Kidney epithelial cell (primary cell): ENCODE measurements at places on chromosomes 2 and 18.

DNA sequence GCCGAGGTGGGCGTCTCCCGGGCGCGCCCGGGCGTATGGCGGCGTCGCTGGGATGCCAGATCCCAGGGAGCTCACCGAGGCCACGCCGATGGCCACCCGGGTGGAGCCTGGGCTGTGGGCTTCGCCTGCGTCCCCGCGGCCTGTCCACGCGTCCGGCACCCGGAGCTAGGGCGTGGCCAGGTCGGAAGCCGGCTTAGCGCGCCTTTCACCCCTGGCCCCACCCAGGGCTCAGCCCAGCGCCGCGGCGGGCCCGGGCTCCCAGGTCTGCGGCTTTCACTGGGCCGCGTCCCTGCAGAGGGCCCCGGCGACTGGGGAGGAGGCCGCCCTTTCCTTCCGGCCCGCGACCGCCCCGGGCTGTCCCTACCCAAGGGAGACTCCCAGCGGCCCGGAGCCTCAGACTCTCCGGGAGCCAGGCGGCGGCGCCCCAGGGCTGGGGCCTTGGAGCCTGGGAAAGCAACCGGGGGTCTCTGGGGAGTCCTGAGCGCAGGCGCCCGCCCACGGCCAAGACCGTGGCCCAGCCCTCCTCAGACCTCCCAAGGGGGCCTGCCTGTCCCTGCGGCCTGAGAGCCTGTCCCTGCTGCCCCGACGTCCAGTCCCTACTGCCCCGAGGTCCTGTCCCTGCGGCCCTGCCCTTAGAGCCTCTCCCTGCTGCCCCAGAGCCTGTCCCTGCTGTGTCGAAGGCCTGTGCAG, 36.3 kb upstream of the ITM2C start:
- no peak for DNase-seq

DNA sequence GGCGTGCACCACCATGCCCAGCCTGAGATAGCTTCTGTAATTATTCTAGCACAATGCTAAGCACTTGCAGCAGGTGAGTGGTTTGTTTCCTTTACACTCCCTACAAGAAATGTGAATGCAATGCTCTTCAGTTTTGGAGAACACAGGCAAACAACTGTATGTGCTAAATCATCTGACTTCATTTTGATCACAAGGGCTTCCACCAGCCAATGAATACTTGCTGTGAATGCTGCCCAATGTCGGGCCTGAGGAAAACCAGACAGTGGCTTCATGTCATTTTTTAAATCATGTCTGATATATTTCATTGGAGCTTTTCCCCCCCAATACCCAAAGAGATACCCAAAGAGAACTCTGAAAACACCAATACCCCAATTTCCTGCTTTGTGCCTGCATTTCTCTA, 155.6 kb upstream of the XPO1 start:
- no peak for DNase-seq

- no peak for DNase-seq
Measured at GRCh38 chr18:39230086-39230803, 1664.6 kb upstream of the CELF4 start.

- no peak for DNase-seq
Measured at GRCh38 chr18:33923980-33924379, 300.7 kb downstream of the NOL4 start.

DNA sequence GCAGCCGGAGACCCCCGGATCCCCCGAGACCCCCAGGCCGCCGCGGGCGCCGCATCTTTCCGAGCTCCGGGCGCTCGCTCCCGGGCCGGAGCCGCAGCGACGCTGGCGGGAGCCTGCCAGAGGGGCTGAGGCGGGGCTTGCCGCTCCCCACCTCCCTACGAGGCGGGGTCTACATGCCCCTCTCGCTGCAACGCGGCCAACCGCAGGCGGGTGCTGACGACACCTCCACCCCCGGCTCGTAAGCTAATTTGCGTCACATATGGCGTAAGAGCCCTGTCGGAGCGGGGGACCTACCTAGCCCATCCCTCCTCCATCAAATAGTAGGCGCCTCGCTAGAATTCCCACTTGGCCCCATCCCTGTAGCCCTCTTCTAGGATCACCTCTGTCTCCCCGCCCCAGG, at the start of gene PTPRN:
Gene PTPRN, minus strand, starts transcription at position 124 of the 400 bp plus-strand sequence. Its CDS starts 69 bp downstream, at position 55.
- no peak for DNase-seq

DNA sequence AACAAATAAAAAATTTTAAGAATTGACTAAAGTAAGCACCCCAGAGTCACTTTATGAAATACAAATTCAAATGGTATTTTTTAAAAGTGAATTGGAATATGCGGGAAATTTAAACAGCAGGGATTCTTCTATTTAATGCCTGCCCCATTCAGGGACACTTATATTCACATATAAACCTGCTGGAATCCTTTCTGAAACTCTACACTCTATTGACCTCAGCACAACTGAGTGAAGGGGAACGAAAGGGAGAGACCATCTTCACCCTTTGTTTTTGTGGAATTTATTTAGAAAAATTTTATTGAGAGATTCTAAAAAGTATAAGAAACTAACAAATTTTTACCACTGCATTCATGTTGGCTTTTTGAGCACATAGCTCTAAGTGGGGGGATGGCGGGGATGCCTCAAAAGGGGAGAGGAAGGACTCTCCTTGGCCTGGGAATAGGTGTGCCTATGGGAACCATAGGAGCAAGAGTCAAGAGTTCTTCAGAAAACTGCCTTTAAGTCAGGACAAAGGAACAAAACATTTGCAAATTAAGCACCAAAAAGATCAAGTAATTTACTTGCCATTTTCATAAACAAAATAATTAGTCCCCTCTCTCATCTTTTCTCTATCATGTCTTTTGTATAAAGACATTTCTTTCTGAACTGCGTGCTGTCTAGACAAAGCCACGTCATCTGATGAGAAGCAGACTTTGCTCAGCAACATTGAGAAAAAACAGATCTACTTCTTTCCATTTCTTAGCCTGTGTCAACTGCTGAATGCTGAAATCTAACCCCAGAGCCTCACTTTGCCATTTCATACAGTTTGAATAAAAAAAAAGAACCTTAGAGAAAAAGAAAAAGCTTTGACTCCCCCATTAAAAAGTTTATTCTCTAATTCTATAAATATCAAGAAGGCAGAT, 21.6 kb upstream of the FLACC1 start:
- DNase-seq: no peak

DNA sequence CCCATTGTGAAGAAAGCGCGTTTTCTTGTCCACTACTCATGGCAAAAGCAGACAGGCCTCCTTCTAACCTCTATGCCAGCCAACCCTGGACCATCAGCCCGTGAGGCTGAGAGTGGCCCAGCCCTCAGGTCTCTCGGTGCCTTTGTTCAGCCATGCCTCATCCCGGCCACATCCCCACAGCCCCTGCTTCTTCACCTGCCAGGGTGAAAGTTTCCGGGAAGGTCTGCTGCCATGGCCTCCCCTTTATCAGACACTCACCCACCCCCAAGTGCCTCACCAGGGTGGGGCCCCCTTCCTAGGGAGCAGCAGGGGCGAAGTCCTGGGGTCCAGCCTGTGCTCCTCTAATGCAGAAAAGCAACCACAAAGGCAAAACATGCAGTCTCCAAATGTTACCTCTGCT, 478.4 kb upstream of the SALL3 start:
- DNase-seq: no peak

GRCh38 chr2:136305517-136306192, 187.7 kb upstream of the CXCR4 start:
- DNase-seq: no peak
